ENCODE measurements at places on chromosomes 3 and 15.

DNA sequence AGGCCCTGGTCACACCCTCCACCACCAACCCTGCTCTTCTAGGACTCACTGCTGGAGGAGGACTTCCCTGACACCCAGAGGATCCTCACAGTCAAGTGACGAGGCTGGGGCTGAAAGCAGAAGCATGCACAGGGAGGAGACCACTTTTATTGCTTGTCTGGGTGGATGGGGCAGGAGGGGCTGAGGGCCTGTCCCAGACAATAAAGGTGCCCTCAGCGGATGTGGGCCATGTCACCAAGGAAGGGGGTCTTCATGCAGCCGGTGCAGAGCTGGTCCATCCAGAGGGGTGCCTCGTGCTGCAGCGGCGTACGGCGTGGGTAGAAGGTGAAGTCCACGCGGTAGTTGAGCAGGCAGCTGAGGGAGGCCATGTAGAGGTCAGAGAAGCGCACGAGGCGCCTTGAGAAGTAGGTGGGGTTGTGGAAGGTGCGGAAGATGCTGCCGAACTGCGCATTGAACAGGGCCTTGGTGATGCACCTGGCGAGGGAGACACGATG lies 9.4 kb downstream of the NT5DC2 start:
- DNase-seq, result no peak

GRCh38 chr15:77857419-77857818 lies 220.1 kb downstream of the TBC1D2B start:
- no peak for DNase-seq

DNA sequence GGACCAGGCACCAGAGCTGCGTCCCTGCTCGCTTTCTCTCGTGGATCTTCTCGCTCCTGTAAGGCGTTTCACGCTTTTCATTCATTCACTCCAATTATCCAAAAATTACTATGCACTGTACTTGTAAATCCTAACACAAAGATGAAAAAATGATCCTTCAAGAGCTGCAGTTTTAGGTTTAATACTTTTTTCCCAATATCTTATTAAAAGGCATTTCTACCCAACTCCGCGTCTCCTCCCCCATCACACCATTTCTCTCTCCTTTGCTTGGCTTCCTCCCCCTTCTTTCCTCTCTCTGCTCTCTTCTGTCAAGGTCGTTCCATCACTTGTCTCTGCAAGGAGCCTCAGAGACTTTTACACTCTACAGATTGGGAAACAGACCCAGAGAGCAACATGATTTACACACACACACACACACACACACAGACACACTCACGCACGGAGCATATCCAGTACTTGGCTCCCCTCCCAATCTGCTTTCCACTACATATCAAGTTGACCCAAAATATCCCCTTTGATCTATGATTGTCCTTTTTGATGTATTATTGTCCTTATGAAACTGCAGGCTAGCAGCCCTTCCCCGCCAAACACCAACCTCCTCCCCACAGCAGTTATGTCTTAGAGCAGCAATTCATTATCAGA lies 479 bp upstream of the CLDN1 start:
- no peak for DNase-seq

- no peak for DNase-seq
Observed at GRCh38 chr3:57948080-57948671, 60.0 kb upstream of the FLNB start.

DNA sequence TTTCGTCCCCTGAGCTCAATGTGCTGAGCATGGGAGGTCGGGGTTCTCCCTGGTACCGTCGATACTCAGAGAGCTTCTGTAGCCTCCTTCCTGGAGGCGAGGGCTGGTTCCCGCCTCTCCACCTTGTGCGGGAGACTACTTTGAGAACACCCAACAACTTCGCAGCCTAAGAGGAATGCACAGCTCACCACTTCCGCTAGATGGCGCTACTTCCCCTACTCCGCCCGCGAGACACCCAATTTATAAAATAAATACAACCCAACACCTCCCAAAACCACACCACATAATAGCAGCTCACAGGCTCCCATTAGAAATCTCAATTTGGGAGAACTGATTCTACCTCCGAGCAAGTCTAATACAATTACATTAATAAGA lies 1.2 kb downstream of the RGMA start:
- peak; percentile 33 for DNase-seq

DNA sequence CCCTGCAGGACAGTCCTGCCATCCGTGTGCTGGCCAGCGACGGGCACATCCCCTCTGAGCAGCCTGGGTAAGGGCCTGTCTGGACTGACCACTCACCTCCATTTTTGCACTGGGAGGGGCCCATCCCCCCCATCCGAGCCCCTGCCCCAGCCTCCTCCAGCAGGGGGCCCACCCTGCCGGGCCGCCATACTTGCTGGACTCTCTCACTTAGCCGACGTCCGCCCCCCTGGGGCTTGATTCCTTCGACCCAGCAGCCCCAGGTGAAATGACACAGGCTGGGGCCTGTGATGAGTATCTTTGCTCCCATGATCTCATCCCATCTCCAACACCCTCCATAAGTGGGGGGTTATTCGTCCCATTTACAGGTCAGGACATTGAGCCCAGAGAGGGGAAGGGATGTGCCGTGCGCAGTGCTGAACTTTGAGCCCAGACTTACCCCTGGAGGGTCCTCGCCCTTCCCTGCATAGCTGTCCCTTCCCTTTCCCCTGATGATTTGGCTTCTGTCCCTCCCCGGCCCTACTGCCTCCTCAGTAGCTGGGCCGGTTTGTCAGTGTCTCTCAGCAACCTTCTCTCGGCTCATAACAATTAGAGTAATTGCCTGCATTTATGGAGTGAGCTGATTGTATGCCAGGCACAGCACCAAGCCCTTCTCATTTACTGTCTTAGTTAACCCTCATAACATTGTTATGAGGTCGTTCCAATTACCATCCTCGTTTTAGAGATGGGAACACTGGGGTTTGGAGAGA lies 4.2 kb downstream of the LMAN1L start:
- no peak for DNase-seq

DNA sequence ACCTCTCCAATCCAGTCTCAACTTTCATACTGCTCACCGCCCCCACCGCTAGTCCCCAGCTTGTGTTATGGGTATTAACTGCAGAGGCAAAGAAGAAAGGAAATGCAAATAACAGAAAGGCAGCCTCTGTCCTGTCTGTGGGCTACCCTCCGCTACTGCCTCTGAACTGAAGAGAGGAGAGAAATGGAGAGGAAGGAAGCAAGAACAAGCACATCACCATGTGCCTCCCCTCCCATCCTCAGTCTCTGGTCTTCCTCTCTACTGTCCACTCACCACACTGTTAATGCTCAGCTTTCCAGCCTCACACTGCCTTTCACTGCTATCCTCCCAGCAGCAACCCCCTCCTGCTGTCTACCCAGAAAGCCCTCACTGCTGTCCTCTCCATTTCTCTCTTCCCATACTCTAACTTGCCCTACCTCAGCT lies 139.0 kb upstream of the SLC2A2 start:
- DNase-seq, result no peak

DNA sequence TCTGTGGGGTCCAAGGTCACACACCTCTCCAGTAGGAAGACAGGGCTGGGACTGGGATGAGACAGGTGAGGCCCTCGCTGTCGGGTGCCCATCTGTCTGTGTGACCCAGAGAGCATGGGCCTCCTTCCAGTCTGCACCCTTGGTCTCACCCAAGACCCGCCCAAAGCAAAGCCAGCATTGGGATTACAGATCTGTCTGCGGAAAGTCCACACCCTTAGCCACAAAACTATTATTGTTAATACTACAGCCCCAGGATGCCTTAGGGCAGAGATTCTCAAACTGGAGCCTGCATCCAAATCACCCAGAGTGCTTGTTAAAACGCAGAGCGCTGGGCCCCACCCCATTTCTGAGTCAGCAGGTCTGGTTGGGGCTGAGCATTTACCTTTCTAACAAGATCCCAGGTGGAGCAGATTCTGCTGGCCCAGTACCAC lies 58.5 kb upstream of the ZNF148 start:
- DNase-seq, result no peak

DNA sequence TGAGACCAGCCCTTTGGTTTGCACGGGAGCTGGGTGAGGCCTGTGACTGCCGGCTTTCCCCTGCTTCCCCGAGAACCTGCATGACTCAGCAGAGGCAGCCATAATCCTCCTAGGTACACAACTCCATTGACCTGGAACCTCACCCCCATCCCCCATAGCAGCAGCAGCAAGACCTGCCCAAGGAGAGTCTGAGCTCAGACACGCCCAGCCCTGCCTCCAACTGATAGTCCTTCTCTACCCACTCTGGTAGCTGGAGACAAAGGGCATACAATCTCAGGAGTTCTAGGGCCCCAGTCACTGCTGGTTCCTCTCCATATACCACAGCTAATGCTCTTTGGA lies 141.0 kb upstream of the ARHGEF26 start:
- no peak for DNase-seq

DNA sequence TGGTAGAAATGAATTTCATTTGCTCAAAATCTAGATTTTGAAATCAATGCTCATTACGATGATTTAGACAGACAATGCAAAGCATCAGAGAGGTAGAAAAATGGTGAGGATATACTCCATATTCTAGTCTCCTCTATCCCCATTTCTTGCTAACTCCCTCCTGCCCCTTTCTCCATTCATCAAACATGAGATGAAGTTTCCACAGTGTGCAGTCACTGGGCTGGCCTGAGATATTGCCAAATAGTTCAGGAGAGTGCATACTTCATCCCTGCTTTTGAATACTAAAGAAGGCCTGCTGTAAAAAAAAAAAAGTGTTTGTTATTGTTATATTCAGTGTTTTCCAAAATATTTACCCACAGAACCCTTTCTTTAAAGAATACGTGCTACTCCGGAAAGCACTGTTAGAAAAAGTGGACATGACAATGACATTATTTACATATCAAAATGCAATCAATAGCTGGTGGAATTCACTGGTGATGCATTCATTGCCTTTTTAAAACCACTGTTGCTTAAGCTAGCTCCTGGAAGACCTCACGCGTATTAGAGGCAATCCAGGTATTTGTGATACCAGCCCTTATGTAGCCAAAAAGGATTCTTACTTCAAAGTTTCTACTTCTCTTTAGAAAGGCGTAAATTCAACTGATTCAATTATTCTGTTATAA lies 247.6 kb upstream of the SOX2 start:
- DNase-seq, result no peak

- DNase-seq, result no peak
Observed at GRCh38 chr3:13069495-13069894, 3.7 kb downstream of the IQSEC1 start.
